ENCODE measurements at places on chromosomes 12 and 14.

- no peak for DNase-seq
These were observed 921 bp downstream of the RAD51B start for GRCh38 chr14:67820428-67820971.

DNA sequence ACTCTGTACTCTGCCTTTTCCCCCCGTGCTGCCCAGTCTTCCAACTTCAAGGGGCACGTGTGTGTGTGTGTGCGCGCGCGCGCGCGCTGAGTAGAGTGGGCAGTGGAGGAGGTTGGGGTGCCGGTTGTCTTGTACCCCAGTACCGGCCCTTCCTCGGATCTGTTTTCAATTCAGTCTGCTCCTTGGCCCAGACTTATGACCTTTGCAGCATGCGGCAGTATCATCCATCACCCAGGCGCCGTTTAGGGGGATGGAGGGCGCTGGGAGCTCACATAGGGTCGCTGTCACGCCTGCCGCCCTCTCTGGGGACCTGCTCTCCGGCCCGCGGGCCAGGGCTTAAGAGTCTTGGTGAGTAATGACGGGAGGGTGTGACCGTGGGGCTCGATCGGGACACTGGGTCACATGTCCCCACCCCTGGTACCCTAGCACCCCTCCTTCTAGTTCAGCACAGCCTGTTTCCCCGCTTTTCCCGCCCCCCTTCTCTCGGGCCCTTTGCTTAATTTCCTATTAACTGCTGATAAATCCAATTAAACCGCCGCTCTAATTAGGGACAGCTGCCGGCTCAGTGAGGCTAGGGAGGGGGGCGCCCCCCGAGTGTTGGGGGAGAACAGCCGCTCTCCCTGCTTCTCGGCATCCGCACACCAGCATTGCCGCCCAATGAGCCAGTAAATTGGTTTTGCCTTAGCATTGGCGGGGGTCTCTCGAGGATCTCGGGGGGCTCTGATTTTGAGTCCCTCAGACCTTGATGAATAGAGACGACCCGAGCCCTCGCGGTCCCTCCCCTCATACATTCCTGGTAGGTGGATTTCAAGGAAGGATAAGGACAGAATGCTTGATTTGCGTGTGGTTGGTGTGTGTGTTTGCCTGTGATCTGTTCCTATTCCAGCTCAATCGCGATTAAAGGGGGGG, 9.3 kb downstream of the STAC3 start:
- no peak for DNase-seq

DNA sequence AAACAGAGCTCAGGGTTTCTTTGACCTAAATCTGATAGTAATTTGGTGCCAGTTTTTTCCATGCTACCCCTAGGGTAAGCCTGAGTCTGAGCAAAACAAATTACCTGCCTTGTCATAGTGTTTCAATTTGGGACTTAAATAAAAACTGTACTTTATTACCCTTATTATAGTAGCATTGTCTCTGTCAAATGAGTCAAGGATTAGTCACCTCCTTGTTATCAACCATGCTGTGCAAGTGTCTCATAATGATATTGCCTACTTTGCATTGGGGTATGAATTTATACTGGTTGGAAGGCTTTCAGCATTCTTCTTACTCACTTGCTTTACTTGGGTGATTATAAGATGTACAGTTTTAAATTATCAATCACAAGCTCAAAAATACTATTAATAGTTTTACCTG, 380.0 kb downstream of the LRFN5 start:
- no peak for DNase-seq

- DNase-seq: no peak
These were observed 615.4 kb upstream of the MIS18BP1 start for GRCh38 chr14:45868377-45868776.

- DNase-seq: no peak
These were observed 3.7 kb downstream of the BIN2 start for GRCh38 chr12:51320311-51320694.

GRCh38 chr14:22521449-22522239, 67.4 kb downstream of the DAD1 start:
- no peak for DNase-seq

DNA sequence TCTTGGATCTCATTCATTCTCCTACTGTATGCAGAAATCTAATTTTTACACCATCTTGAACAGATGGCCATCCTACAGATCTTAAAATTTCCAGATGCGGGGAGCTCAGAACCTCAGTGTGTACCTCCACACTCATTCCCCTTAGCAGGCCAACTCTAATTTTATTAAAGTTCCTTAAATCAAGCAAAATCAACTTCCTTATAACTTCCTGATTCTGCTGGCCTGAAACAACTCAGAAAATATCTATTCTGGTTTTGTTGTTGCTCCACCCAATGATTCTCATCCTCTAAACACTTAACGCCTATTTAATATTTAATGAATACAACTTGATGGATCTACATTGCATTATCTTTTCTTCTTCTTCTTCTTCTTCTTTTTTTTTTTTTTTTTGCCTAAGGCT, 3.1 kb downstream of the EMP1 start:
- DNase-seq: no peak

DNA sequence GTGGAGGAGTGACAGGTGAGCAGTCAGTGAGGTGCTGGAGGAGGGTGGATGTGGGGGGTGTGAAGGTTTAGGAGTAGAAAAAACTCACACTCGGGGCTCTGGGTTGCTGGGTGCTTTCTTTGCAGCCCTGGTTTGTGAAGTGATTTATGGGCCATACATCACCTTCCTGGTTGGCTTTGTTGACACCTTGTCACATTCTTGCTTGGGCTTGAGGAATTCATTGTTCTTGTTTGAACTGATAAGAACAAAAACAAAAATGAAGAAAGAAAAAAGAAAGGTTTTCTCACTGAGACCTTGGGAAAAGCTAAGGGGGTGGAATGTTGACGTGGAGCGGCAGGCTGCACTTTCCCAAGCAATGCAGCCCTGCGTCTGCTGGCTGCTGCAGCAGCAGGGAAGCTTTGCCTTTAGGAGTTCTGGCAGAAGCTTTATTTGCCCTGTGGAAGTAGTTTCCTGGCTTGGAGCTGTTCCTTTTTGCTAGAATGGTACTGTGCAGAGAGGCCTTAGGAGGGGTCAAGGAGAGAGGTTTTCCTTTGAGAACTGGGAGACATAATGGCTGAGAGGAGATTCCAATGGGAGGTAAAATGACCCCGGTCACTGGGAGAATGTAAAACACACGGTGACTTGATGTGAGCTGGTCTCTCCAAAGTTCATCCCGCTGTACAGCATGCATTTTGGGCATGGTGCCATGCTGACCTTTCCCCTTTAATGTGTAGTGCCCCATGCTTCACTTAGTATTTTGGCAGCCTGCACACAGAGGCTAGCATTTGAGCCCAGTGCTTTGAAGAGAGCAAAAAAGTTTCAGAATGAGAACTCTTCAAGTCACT, 52.8 kb downstream of the HMGA2 start:
- DNase-seq: no peak

DNA sequence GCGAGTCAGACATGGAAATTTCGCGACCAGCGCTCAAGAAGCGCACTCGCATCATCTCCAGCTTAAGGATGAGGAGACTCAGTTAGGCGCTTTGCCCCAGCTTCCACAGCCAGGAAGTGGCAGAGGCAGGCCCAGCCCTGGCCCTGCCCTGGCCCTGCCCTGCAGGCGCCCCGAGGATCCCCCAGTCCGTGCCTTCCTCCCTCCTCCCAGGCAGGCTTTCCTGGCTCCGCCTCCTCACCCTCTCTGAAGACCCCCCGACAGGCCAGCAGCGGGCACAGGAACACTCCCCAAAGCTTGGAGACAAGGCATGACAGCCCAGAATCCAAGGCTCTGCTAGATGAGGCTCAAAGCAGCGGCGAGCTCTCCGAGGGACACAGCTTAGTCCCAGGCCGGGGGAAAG, 25.1 kb downstream of the UBR7 start:
- DNase-seq: no peak

DNA sequence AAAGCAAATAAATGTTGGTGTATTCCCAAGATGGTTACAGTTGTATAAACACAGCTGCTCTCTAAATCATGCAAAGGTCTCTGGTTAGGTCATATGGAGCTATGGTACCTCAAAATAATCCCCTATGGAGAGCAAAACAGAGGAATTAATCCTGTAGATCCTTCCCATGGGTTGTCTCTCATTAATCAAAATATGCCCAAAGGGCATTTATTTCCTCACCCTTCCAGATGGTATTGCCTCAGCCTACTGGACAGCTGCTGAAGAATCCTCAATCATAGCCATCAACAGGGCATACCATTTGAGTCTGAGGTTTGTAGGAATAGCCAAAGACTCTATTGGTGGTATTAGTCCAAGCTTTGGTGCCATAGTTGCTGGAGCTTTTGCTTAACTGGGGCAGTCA, 360.9 kb downstream of the RPL10L start:
- DNase-seq: no peak

DNA sequence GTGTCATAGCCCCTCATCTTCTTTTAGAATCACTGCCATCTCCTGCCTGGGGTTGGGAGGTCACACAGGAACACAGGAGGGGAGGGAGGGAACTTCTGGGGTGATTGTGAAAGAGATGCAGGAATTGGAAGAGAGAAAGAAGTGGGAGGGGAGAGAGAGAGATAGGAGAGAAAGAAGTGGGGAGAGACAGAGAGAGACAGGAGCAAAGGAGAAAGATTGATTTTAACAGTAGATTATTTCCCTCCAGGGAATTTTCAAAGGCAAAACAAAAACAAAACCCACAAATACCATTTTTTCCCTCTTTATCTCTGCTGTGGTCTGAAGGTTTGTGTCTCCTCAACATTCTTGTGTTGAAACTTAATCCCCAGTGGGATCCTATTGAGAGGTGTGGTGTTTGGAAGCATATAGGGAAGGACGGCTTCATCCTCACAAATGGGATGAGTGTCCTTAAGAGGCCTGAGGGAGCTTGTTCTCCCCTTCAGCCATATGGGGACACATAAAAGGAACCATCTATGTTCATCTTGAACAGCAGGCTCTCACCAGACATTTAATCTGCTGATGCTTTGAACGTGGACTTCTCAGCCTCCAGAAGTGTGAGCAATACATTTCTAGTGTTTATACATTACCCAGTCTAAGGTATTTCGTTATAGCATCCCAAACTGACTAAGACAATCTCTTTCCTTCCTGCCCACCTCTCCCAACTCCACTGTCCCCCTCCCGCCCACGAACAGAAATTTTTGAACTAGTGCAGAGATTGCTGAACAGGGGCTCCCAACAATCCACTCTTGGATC, 134.9 kb upstream of the MAX start:
- DNase-seq: no peak

GRCh38 chr12:15044471-15044870, 71.6 kb downstream of the PDE6H start:
- no peak for DNase-seq

GRCh38 chr12:20188930-20189653, 179.2 kb upstream of the PDE3A start:
- no peak for DNase-seq

DNA sequence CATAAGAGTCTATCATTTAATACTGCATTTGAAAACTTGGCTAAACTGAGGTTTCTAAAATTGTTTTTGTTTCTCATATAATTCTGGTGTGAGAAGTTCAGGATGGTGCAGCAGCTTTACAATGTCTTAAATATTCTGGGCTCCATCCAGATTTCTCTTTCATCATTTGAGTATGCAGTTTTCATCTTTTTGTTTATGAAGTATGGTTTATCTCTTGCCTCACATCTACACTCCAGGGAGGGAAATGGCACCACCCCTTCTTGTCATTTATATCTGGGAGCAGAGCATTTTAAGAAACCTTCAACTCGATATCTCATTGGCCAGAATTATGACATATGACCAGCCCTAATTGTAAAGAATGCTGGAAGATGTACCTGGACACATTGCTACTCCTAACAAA, 24.3 kb downstream of the GEMIN2 start:
- no peak for DNase-seq

- DNase-seq: no peak
These were observed 108.2 kb downstream of the SYNE2 start for GRCh38 chr14:63960926-63961567.

GRCh38 chr12:3473171-3473570, 17.8 kb upstream of the PRMT8 start:
- no peak for DNase-seq

DNA sequence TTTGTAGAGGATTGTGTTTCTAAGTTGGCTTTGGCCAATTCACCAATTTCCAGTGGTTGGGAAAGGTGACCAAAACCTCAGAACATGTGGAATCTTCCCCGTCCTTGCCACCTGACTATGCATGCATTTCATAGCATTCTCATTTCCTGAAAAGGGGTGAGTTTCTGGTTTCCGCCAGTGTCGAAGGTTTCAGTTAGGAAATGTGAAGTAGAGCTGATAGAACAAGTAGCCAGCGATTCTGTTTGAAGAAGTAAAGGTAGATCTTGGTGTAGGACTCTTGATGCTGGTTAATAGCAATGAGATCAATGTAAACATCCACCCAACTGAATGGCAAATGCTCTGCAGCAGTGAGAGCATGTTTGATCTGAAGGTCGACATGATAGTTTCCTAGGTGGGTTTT, 15.9 kb downstream of the SMOC1 start:
- no peak for DNase-seq

GRCh38 chr12:117025481-117026151, 73.6 kb downstream of the TESC start:
- DNase-seq: peak; percentile 9

DNA sequence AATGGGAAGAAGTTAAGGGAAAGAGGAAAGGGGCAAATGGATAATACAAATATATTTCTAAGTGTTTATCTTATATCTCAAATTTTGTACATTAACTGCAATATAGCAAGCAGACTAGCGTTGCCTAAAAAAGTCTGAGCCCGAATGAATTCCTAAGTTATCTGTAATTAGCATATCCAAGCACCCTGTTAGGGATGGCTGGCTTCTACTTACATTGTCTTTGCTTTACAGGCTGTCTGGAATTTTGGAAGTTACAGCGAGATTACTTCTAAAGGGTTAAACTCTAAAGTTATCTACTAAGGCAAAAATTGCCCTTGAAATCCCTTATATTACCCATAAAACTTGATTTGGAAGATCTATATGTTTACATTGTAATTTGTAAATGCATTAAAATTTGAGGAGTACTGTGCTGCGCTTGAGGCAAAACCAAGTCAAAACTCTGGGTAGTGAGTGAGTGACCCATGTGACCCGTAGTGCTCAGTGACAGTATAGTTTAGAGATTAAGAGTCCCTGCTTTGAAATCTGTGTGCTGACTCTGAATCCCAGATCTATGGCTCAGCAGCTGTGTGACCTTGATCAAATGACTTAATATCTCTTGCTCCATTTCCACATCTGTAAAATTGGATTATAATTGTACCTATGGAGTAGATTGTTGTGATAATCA, 17.3 kb upstream of the LIN7A start:
- DNase-seq: no peak

DNA sequence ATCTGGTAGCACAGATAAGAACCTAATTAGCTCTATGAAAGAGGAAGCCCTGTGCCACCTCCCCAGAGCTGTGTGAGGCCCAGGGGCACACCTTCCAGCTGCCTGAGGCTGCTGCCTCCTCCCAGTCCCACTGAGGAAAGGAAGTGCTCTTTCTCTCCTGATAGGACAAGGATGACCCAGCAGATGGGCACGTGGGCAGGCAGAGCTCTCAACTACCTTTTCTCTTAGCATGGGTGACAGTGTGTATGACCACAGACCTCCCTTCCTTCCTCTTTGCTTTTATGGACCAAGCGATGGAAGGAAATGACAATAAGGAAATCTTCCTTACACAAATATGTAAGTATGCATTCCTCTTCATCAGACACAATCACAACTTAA, 127.6 kb upstream of the AMIGO2 start:
- DNase-seq: no peak

GRCh38 chr14:69319911-69320310, 60.0 kb downstream of the GALNT16 start:
- no peak for DNase-seq

- DNase-seq: no peak
These were observed 59.1 kb downstream of the FAM222A start for GRCh38 chr12:109772622-109773321.

GRCh38 chr14:23431486-23431885, 4.0 kb downstream of the MYH7 start:
- DNase-seq: no peak

GRCh38 chr12:33581613-33582122, 142.0 kb upstream of the SYT10 start:
- no peak for DNase-seq
